Right lobe of liver (tissue), 6 donors: ENCODE measurements at places on chromosomes 13 and 19.

- DNase-seq: no peak
These were observed 245.6 kb downstream of the KLF5 start for GRCh38 chr13:73304442-73304841.

DNA sequence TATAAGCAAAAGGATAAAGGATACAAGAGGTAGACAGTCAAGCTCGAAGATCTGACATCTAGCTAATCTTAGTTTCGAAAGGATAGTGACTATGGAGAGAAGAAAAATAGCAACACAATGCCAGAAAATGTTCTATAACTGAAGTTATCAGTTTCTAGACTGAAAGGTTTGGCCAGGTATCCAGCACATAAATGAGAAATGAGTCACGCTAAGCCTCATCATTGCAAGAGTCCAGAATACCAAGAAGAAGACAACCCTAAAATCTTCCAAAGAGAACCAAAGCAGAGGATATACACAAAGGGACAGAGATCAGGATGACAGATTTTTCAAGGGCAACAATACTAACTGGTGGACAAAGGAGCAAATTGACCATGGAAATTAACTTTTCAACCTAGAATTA, 237.0 kb downstream of the POSTN start:
- DNase-seq: no peak

DNA sequence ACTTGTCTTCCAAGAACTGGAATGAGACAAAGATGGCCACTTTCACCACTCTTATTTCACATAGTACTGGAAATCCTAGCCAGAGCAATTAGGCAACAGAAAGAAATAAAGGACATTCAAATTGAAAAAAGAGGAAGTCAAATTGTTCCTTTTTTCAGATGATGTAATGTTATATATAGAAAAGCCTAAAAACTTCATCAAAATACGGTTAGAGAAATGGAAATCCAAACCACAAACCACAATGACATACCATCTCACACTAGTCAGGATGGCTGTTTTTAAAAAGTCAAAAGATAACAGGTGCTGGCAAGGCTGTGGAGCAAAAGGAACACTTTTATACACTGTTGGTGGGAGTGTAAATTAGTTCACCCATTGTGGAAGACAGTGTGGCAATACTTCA, 113.3 kb upstream of the SPRY2 start:
- no peak for DNase-seq

DNA sequence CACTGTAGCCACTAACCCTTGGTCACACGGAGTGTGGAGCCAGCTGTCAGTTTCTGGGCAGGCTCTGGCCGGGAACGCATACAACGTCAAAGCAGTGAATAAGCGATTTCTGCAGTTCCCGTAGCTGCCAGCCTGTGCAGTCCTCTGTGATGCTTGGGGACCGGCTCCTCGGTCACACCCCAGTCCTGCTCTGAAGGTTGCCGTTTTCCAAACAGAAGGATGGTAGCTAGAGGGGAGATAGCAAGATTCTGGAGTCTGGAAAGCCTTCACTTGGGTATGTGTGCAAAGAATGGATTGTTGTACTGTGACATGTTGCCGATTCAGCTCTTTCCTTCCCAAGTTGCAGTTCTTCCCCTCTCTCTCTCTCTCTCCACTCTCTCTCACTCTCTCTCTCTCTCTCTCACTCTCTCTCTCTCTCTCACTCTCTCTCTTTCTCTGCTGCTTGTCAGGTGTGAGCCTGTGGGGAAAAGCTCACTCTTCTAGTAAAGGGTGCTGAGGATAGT, 38.7 kb upstream of the C1QTNF9 start:
- peak; percentile 86 for DNase-seq

GRCh38 chr13:93249364-93250306, 23.0 kb downstream of the GPC6 start:
- no peak for DNase-seq

DNA sequence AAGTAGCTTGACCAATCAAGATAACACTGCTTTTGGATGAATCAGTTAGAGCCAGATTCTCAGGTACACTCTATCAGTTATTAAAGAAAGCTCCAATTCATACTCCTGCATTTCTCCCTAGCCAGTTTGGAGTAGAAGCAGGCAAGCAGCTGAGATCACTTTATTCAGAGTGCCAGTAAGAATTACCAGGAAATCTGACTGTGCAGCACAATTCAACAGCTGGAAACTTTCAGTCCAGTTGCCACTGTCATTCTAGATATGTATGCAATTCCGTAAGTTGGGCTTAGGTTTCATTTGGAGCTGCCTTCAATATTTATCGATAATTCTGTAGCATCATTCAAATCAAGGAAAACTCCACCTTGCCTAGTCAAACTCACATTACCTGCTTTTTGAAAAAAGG, 2625.6 kb upstream of the PCDH20 start:
- no peak for DNase-seq

GRCh38 chr13:113364311-113364889, 470 bp upstream of the GRTP1 start:
- no peak for DNase-seq

DNA sequence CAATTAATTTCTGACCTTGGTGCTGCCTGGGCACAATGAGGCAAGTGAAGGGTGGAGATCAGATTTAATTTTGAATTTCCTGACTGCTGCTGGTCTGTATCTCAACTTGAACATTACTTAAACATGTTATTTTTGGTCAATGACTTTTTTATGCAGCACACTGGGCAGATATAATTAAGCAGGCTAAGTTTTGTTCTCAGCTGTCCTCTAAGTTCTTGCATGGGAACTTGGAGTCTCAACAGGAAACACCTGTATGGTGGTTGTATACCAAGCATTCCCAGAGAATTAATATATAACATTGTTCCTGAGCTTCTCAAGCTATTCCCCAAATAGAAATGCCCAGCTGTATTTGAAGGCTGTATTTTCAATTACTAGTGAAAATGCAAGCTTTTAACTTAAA, 113.5 kb upstream of the EDNRB start:
- DNase-seq: no peak

GRCh38 chr13:79647533-79647932, 166.6 kb downstream of the NDFIP2 start:
- DNase-seq: no peak

GRCh38 chr13:30140973-30141372, 166.4 kb downstream of the KATNAL1 start:
- DNase-seq: no peak

DNA sequence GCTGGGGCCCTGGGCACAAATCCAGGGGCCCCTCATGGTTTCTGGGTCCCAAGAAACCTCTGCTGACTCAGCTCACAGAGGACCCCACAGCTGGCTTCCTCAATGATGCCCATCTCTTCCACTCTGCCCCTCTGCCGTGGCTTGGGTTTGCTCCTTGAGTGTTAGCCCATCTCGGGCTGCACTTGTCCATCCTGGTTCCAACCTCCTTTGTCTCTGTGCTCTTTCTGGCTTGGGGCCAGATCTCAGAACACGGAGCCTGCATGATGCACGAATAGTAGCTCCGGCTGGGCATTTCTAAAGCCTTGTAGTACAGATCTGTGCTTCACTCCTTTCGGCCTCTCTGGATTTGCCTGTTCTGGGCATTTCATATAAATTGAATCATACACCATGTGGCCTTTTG, 53.8 kb downstream of the F2RL3 start:
- no peak for DNase-seq

DNA sequence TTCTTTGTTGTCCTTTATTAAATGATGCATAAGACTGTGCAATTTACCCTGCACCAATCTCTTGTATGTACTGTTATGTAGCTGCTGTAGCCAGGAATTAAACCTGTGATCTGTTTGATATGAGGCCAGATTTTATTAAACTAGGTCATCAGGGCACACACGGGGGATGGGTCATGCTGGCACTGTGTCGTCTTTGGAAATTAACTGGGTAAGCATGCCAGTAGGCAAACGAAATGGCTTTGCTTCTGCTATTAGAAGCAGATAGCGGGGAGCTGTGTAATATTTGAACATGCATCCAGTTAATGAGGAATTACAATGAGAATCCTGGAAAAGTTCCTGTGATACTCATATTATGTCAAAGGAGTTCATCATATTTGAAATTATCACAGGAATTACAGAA, 23.5 kb downstream of the MTUS2 start:
- DNase-seq: peak; percentile 37

DNA sequence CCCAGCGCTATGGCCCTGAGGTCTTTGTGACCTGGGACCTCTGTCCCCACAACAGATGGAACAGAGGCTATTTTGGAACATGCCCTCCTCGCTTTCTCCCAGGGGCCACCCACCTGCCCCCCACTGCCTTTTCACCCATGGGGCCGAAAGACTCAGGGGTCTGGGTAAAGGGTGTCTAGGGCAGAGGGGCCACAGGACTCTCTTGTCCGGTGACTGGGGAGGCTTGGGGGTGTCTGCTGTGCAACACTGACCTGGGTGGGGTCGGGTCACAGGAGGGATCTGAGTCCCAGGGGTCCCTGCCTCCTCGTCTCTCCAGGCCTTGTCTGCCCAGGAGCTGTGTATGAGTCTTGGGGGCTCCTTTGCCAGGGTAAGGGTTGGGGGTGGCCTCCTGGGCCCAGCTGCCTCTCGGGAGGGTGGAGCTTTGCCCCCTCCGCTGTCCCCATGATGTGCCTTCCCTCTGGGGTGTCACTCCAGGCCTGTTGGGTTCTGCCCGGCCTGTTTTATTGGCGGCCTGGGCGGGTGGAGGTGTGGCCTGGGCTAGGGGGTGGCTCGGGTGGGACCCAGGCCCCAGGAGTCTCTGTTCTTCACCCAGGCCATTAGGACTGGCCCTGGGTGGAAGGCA, 2.1 kb downstream of the ARID3A start:
- DNase-seq: peak; percentile 19

GRCh38 chr13:41802043-41802683, 158.7 kb downstream of the VWA8 start:
- DNase-seq: no peak
